ENCODE measurements at places on chromosomes 1 and 21.

DNA sequence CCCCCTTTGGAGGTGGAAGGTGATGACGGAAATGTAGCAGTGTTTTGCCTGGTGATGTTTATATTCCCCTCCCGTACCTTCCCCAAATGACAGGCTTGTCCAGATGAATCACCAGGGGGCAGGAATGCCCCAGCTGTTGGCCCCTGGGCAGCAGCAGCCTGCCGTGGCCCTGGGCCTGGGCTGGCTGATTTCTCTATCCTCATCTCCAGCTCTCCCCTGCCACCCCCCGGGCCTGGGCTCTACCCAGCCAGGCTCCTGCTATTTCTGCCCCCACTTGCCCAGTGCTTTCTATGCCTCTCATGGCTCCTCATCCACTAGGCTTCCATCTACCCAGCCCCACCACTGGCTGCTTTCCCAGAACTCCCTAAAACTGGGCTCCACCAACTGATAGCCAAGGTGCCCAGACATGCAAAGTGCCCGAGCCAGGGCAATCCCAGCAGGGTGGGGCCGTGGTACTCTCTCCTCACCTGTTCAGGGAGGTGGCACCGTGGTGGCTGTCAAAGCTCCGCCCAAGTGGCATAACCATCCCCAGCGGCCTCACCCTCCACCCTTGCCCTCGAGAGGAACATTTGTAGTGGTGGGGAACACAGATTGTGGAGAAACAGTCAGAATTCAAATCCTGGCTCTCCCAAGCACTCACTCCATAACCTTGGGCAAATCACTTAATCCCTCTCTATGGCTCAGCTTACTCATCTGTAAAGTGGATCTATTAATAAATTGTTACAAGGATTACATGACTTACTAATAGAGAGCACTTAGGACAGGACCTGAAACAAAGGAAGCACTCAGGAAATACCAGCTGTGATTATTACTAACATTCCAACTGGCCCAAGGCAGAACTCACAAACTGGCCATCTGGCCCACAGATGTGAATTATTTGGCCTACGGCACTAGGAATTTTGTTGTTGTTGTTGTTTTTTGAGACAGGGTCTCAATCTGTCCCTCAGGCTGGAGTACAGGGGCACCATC, 12.8 kb upstream of the ECE1 start:
- peak; percentile 76 for DNase-seq

DNA sequence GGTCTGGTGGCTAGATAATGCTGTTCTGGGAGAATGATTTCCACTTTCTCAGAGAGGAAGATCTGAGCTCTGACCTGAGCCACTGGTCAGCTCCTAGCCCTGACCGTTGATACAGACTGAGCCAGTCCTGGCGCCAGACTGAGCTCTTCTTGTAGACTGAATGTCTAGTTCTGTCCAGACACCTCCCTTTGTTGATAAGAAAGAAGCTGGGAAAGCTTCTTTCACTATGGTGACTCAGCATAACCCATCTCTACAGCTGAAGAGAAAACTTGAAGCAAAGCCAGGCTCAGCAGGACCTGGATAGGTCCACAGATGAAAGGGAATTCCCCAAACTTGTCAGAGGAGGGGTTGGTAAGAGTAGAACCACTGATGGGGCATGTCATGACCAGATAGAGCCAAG, 9.9 kb upstream of the TRABD2B start:
- DNase-seq, result no peak

DNA sequence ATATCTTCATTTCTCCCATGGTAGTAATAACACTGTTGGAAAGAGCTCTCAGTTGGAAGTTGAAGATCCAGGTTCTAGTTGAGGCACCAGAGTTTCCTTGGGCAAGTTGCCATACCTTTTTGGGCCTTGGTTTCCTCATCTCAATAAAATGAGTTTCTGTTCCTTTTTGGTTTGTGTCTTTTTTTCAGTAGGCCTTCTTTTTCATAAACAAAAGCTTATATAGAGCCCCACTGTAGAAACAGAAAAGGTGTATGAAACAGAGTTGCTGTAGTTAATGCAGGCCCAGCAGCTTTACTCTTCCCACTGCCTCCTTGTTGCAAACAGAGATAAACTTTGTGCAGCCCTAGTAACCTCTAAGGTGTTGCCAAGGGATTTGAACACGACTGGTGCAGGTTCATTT, 41.7 kb downstream of the WNT4 start:
- DNase-seq, result no peak

DNA sequence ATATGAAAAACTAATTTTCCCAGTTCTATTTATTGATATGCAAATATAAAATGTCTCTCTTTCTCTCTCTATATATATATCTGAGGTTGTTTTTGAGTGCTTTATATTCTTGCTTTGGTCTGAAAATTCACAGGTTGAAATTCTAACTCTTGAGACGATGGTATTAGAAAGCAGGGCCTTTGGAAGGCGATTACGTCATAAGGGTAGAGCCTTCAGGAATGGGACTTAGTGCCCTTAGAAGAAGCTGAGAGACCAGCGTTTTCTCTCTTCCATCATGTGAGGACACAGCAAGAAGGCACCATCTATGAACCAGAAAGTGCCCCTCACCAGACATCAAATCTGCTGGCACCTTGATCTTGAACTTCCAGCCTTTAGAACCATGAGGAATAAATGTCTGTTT, 57.4 kb upstream of the PAXBP1 start:
- DNase-seq, result no peak

DNA sequence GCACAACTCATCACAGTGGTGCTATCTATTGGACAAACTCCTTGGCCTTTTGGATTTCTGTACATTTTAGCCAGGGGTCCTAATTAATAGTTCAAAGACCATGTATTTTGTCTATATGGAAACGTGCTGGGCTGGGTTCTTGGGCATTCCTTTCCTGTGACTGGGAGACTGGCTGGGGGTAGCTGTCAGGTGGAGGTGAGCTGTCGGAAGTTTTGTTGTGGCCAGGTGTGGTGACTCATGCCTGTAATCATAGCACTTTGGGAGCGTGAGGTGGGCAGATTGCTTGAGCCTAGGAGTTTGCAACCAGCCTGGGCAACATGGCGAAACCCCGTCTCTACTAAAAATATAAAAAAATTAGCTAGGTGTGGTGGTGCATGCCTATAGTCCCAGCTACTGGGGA, 392.4 kb downstream of the RPS6KC1 start:
- no peak for DNase-seq

- DNase-seq, result no peak
Measured at GRCh38 chr1:1170215-1171091, 3.2 kb upstream of the TTLL10 start.

- no peak for DNase-seq
Measured at GRCh38 chr1:231347961-231348360, 9.9 kb downstream of the SPRTN start.

GRCh38 chr1:177315261-177315660, 144.5 kb downstream of the BRINP2 start:
- DNase-seq, result no peak

GRCh38 chr21:38295997-38296764, 39.4 kb downstream of the KCNJ15 start:
- DNase-seq, result no peak

GRCh38 chr21:36330904-36331303, 10.9 kb downstream of the MORC3 start:
- DNase-seq, result no peak

GRCh38 chr1:187853505-187853904, 1024.8 kb downstream of the PLA2G4A start:
- DNase-seq, result no peak

GRCh38 chr1:41296506-41296905, 54.4 kb upstream of the SCMH1 start:
- no peak for DNase-seq

DNA sequence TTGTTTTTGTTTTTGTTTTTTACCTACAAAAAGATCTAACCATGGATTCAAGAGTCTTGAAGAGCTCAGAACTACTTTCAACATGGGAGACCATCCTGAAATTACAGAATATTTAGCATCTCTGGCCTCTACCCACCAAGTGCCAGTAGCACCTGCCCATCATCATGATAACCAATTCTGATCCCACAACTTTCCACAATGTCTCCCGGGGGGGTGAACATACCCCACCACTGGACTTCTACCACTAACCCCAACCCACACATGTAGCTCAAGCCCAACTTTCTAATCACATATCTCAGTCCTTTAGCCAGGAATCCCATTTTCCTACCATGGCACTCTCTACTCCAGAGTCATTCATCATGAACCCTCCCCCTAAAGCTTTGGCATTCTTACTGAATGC, 15.7 kb upstream of the IFNAR2 start:
- no peak for DNase-seq

DNA sequence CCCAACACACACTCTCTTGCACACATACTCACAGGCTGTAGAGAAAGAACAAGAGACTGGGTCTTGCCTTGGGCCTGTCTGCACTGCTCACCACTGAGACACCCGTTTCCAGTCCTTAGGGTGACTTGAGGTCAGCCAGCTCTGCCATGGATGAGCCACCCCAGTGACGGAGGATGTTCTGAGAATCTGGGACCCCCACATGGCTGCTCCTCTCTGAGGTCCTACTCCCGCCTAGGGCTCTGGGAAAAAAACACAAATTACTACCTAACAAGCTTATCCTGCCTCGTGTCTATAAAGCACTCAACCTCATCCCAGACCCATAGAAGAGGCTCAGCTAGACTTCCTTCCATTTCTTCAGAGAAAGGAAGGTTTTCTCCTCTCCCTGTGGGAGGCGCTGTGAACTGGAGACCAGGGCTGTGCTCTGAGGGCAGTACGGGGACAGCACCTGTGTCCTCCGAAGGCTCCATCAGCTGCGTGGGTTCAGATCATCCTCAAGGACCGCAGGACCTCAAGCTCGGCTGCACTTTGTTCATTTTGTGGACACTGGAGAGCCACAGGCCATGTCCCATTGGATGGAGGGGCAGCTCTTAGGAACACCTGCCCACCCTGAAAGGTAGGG, 4.3 kb upstream of the CLEC20A start:
- DNase-seq, result no peak

- no peak for DNase-seq
Measured at GRCh38 chr1:50979937-50980336, 9.9 kb downstream of the CDKN2C start.

- no peak for DNase-seq
Measured at GRCh38 chr1:6286266-6286665, 25.4 kb upstream of the GPR153 start.

DNA sequence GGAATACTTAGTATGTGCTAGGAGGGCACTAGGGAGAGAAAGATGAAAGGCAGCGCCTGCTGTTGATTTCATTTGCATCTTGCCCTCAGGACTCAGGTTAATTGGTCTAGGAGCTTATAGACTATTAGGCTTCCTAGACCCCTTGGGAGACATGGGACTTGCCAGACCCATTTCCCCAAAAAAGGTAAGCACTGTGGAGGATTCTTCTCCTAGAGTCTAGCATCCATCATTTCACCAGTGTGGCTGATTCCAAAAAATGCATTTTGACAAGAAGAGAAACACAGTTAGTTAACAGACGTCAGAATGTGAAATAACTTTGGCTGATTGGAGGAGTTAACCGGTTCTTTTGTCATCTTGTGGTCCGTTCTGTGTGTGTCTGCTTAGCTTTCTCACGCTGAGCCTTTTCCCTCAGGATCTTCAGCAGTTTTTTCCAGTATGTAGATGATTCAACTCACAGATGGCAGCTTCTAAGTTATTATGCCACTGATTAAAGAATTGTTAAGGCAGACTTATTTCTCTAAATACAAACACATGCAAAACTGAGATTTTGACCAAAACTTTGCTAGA, 108.8 kb downstream of the KIF26B start:
- no peak for DNase-seq

GRCh38 chr1:4147509-4147908, 247.4 kb upstream of the C1orf174 start:
- DNase-seq, result no peak

All from coronary artery (tissue), 2 donors.